Lung microvascular endothelial cell (primary cell): ENCODE measurements at places on chromosomes 2 and 18. TPM values are rescaled to one million over a fixed set of nuclear protein-coding genes. Genes with fewer than 3 reads are reported as not detected.

- DNase-seq, result no peak
Observed at GRCh38 chr2:12057436-12058166, 311.2 kb downstream of the LPIN1 start.

TUBA4A gene
- 9.5 and 12.9 TPM in 2 replicates for total RNA-seq

GRCh38 chr18:51622702-51623101 is 425.2 kb upstream of the MEX3C start:
- no peak for DNase-seq

DNA sequence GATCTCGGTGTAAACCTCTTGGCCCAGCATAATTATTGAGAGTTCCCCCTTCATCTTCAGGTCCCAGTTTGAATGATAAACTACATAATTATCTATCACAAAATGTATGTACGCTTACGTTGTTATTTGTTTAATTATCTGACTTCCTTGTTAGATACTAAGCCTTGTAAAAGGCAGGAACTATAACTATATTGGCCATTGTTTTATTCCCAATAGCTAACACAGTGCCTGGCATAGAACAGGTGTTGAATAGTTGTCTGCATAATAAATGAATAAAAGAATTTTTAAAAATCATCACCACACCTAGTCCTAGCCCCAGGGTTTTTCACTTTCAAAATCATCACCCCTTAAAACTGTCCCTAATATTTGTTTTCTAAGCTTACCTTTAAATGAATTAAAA is 207.9 kb downstream of the MREG start:
- DNase-seq, result no peak

CCDC141 gene
- total RNA-seq, result 0.20 and 0.87 TPM in 2 replicates

MYO1B gene
- total RNA-seq, result 78.2 and 97.4 TPM in 2 replicates

PJVK gene
- 0.20 and 0.44 TPM in 2 replicates for total RNA-seq

G6PC2 gene
- total RNA-seq, result not detected in 2 replicates

GRCh38 chr2:38751596-38752410 is 642 bp upstream of the SRSF7 start:
- DNase-seq, result no peak

DNA sequence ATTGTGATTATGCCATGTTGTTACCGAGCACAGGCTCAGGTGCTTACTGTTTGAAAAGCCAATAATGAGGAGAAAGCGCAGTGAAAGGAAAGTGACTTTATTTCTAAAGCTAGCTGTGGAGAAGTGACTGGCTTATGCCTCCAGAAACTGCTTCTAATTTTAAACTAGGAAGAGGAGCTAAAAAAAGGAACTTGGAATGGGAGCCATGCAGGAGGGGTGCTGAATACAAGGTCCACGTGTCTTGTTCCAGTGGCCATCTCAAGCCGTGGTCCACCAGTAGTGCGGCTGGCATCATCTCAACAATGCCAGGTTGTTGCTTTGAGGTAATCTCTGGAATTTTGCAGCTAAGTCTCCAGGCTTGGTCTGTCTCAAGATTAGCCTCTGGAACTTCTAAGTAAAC is 282.0 kb downstream of the THSD7B start:
- DNase-seq, result no peak

GRCh38 chr2:7648221-7648795 is 731.1 kb downstream of the RNF144A start:
- no peak for DNase-seq

DNA sequence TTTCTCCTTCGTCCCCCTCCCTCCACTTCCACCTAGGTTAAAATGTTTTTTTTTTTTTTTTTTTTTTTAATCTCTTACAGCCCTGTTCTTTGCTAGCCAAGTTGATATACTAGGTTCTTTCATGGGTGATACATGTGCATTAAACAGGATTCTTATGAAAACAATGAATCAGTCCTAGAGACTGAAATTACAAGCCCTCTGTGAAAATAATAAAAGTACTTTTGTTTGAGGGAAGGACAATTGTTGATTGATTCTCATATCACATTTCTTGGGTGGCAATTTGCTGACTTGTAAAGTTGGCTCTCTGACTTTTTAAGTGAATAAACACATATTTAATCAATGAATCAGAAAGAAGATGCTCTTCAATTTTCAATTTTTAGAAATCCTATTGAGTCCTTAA is 639.9 kb downstream of the LRP1B start:
- DNase-seq, result no peak

- DNase-seq, result no peak
Observed at GRCh38 chr2:112528541-112528940, 13.7 kb upstream of the POLR1B start.

GRCh38 chr2:170371231-170371998 is 193.5 kb downstream of the MYO3B start:
- DNase-seq, result no peak

GRCh38 chr2:209547726-209548125 is 123.9 kb downstream of the MAP2 start:
- DNase-seq, result no peak

FBXO48 gene
- 0.20 and 0.22 TPM in 2 replicates for total RNA-seq

GRCh38 chr2:46495231-46496030 is 16.1 kb downstream of the TMEM247 start:
- no peak for DNase-seq

- DNase-seq, result no peak
Observed at GRCh38 chr2:198890490-198890889, 567.2 kb downstream of the SATB2 start.

DNA sequence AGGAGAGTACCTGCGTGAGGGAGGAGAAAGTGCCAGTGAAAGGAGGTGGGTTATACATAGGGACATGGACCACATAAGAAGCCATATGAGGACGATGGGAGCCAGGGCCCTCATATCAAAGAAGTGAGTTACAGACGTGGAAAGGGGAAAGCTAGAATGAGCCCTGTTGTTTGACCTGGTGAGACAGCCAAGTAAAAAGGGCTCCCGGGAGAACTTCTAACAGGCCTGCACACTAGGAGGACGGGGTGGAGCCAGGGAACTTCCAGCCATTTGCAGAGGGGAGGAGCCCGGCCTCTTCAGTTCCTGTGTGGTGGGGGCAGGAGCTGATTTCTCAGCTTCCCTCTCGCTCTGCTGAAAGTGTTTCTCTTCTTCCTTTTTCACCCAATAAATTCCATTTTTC is 84.1 kb upstream of the SLC66A3 start:
- DNase-seq, result peak; percentile 41

DNA sequence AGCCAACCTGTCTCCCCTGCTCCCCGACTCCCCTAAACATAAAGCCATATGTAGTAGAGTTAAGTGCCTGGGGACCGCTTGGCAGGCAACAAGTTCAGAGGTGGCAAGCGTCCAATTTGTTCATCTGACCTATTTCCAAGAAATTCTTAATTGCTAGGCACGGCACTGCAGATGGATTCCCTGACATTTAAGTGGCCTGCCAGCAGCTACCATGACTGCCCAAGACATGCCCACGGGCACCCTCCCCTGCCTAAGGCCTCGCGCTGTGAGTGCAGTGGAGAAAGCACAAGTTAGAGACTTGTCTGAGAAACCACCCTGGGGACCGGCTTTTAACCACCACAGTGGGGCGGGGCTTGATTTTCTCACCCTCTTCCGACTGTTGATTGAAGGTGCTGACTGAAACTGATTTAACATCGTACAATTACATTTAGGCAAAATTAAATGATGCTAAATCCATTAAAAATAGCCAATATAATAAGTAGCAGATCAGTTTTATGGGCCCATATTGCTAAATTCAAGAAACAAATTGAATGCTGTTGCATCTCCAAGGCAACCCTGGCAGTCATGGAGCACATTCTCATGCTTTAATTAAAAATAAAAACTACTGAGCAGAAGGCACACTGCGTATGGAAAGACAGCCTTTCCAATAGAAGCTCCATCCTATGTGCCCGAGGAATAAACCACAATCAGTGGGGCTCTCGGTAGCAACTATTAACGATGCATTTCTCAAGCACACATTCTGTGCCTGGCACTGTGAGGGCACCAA is 163.6 kb upstream of the ACAA2 start:
- no peak for DNase-seq

- no peak for DNase-seq
Observed at GRCh38 chr18:25262920-25263319, 89.0 kb downstream of the ZNF521 start.

DNA sequence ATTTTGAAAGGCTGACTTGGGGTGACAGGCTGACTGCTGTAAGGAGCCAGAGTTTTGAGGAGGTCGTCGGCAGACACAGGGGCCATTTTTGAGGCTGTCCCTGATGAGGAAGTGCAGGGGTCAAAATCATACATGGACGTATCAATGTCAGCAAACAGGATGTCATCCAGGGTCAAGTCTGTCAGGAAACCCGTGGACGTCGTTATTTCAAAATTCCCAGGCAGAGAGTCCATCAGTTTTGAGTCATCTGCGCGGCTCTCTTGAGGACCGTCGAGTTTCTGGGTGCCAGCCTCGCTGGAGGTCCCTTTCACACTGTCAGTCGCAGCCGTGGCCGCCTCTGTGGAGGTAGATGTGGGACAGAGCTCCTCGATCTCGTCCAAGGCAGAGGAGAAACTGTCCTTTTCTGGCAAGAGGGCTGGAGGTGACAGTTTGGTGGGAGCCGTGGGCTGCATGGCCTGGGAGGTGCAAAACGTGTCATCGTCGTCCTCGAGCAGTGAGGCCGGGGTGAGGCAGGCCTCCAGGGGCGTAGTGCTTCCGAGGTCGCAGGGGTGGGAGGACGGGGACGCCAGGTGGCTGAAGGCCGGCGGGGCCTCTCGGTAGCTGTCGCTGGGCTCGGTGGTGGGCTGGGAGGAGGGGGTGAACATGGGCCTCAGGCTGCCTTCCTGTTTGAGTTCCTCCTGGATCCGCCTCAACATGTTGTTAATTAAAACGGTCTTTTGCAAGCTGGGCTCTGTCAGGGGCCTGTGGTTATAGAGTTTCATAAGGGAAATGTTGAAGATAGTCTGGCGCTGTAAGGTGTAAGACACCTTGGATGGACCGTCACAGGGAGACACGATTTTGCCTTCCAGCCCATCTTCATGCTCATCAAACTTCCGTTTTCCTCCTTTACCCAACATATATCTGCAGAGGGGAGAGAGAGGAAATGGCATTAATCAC is 17.5 kb downstream of the SERTAD2 start:
- DNase-seq, result peak; percentile 32

CNDP1 gene
- not detected in 2 replicates for total RNA-seq

DNA sequence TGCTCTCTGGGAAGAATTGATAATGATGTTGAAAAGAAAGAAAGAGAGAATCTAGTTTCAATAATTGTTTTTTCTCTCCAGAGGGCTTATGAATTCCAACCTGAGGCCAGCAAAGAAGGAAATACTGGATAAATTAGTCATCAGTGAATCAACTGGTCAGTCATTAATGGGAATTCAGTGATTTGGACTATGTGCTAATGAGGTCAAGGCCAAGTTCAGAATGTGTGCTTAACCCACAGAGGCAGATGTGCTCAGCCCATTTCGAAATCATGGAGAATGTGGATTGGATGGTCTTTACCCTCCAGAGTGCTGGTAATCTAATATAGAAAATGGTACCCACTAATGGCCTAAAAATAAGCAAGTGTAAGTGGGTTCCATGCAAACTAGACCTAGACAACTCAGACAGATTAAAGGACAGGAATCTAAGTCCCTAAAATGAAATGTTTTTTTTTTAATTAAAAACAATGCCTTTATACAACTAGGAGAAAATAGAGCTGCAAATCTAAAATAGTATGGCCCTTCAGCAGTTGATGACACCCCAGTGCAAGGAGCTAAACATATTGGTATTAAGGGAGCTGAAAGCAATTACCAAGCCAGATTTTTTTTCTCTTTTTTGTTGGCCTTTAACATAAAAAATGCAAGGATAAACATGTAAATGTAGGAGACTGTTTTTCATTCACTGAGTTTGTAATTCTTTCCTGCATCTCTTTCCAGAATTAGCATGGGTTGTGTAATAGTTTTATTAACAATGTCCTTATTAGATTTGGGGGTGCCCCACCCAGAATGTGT is 296.9 kb downstream of the SATB2 start:
- peak; percentile 77 for DNase-seq

- DNase-seq, result peak; percentile 82
Observed at GRCh38 chr18:46946656-46947282, 29.4 kb downstream of the KATNAL2 start.

DNA sequence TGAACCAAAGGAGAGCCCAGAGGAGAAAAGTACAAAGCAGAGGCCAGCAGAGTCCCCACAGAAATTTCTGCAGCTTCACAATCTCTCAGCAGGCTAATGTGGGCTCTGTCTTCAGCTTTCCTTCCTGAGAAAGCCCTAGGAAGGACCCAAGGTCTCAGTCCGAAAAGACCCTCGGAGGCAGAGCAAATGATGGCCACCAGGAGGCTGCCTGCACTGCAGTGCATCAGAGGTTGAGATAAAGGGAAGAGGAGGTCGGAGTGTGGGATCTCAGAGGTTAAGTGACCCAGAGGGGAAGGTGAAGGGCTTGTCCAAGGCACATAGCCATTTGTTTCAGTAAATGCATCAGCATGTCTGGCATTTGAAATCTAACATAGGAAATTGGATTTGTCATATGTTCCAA is 299.1 kb upstream of the SLC14A2 start:
- DNase-seq, result no peak

DNA sequence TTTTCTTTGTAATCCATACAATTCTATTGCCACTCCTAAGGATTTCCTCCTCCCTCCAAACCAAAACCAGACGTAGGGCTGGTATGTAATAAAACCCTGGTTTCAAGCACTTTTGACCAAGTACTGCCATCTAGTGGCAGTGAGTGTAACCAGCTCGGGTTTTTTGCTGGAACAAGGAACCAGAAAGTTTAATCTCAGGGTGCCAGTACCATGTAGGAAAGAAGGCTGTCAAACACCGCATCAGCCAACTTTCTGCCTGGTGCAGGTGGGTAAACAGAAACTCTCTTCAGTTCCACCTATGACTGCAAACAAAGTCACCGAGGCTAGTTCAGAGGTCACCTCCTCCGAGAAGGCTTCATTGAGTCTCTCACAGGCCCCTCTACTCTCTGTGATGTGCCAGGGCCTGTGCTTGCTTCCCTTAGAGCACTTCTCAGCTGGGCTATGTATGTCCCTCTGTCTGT is 10.2 kb upstream of the THNSL2 start:
- peak; percentile 65 for DNase-seq

GRCh38 chr2:8714283-8714682 is 32.4 kb downstream of the ID2 start:
- DNase-seq, result no peak

GRCh38 chr2:55567298-55567697 is 47.8 kb downstream of the CFAP36 start:
- no peak for DNase-seq

DNA sequence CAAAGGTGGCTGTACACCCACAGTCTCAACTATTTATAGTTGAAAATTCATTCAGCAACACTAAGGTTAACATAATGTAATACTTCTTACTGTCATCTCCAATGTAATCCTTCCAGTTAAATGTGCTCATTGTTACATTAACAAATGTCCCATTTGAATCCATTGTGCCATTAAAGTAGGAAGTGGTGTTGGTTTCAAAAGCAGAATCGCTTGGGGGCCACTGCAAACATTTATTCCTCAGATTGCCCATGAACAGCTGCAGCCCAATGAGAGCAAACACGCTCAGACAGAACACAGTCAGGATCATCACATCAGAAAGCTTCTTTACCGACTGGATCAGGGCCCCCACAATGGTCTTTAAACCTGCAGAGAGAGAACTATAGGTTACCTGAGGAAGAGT is 41.4 kb downstream of the SCN3A start:
- DNase-seq, result no peak

EN1 gene
- total RNA-seq, result not detected in 2 replicates

- no peak for DNase-seq
Observed at GRCh38 chr2:862355-862687, 88.3 kb upstream of the SNTG2 start.

ADRA2B gene
- 0.22 TPM in 1 of 2 replicates, not detected in the other for total RNA-seq
